ENCODE measurements at places on chromosomes 16 and 17.

- H3K27ac ChIP-seq = no peak overlapping the region
- no peaks in the 10 kb centered on the region for H3K27me3 ChIP-seq
- peaks cover 3% of the 10 kb centered on the region for H3K4me1 ChIP-seq
- no peak overlapping the region for H3K4me3 ChIP-seq
- no peak for DNase-seq
These were observed 10.9 kb upstream of the WSB1 start for GRCh38 chr17:27283060-27283459.

- H3K27ac ChIP-seq = no peak overlapping the region
- no peaks in the 10 kb centered on the region for H3K36me3 ChIP-seq
- H3K27me3 ChIP-seq = peaks cover 6% of the 10 kb centered on the region
- no peak overlapping the region for H3K4me3 ChIP-seq
These were observed 25.1 kb downstream of the SALL1 start for GRCh38 chr16:51125992-51126391.

- H3K4me1 ChIP-seq = no peaks in the 10 kb centered on the region
- H3K27ac ChIP-seq = no peak overlapping the region
- H3K36me3 ChIP-seq = no peaks in the 10 kb centered on the region
These were observed 236.3 kb downstream of the KCNJ2 start for GRCh38 chr17:70405492-70406220.

DNA sequence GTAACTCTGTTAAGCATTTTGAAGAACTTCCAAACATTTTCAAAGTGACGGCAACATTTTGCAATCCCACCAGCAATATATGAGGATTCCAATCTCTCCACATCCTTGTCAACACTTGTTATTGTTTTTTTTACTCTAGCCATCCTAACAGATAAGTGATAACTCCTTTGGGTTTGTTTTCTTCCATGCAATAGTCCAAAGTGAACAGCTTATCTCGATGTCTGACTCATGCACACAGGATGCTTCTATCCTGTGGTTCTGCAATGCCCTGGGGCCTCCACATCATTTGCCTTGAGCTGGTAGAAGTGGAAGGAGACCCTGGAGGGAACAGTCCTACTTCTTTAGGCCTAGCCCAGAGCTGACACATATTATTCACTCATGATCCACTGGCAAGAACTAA, 13.0 kb downstream of the TLE7 start:
- no peaks in the 10 kb centered on the region for H3K36me3 ChIP-seq
- peaks cover 4% of the 10 kb centered on the region for H3K4me1 ChIP-seq
- no peak for DNase-seq
- no peak overlapping the region for H3K4me3 ChIP-seq

GRCh38 chr17:72452286-72453173, 331.7 kb downstream of the SOX9 start:
- H3K27me3 ChIP-seq = no peaks in the 10 kb centered on the region
- H3K4me3 ChIP-seq = no peak overlapping the region
- no peaks in the 10 kb centered on the region for H3K36me3 ChIP-seq
- H3K27ac ChIP-seq = no peak overlapping the region
- H3K4me1 ChIP-seq = no peaks in the 10 kb centered on the region
- no peak for DNase-seq

DNA sequence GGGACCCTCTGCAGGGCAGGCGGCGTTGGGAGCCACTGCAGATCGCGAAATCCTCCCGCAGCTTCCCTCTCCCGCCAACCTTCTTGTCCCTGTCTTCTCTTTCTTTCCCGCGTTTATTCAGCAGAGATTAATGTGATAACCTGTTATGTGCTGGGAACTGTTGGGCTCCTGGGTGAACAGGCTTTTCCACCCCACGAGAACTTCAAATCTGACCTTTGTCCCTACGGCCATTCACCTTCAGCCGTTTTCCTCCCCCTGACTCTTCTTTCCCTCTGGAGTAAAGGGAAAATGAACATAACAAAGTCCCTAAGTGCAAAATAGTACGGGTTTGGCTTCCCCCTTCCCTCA, 15.2 kb upstream of the KPNA2 start:
- H3K36me3 ChIP-seq = peaks cover 30% of the 10 kb centered on the region
- H3K27me3 ChIP-seq = peaks cover 6% of the 10 kb centered on the region
- peaks cover 20% of the 10 kb centered on the region for H3K4me1 ChIP-seq
- H3K4me3 ChIP-seq = peak overlapping the region; percentile 88
- DNase-seq = no peak

DNA sequence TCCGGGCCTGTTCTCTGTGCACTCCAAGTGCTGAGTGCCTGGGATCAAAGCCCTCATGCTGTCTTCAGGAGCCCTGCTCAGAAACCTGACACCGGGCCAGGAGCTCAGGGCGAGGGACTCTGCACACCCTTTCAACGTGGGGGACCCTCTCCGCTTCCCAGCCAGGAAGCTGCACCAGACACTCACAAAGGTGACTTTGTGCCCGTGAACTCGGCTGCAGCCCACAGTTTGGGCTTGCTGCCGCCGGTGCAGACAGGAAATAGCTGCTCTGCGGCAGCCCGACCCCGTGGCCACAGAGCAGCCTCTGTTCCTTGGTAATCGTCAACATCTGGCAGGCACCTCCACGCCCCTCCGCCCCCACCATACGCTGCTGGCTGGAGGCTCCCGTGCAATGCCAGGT, 93.4 kb upstream of the METRNL start:
- H3K4me1 ChIP-seq = peaks cover 31% of the 10 kb centered on the region
- peak overlapping the region; percentile 88 for H3K27ac ChIP-seq
- H3K4me3 ChIP-seq = peak overlapping the region; percentile 74
- no peaks in the 10 kb centered on the region for H3K27me3 ChIP-seq

- DNase-seq = no peak
- peaks cover 59% of the 10 kb centered on the region for H3K36me3 ChIP-seq
- H3K27ac ChIP-seq = no peak overlapping the region
- no peak overlapping the region for H3K4me3 ChIP-seq
- no peaks in the 10 kb centered on the region for H3K27me3 ChIP-seq
These were observed 74.3 kb downstream of the CA4 start for GRCh38 chr17:60224064-60224463.

DNA sequence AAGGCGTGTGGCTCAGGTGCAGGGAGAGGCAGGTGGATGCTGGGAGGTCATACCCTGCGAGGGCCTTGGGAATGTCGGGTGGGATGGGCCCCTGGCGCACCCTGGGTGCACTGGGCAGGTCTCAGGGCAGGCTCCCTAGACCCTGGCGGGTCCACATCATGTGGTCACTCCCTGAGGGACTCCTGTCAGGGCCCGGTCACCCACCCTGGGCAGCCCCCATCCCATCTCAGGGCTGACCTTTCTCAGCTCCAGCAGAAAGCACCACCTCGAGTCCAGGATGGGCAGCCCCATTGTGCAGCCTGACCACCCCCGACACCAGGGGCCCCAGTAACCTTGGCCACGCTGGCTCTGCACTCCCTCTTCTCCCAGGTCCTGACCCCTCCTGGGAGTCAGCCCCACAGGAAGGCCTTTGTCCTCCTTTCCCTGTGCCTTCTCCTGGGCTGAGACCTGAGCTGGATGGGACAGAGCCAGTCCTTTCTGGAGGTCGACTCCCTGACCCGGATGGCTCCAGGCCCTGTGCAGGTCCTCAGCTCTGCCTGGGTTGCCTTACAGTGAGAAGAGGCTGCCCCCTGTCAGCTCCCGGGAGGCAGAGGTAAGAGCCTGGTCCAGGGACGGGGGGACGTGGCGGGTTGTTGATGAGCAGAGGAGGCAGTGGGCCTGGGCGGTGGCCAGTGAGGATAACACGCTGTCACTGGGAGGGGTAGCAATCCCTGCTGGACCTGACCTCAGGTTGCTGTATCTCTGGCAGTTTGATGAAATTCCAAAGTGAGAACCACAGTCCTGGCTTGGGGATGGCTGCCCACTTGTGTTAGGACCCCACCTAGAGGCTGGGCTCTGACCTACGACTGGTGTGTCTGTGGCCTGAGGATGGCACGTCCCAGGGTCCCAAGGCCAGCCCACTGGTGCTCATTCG, 77.9 kb downstream of the GOSR1 start:
- peaks cover 3% of the 10 kb centered on the region for H3K36me3 ChIP-seq
- no peaks in the 10 kb centered on the region for H3K27me3 ChIP-seq
- no peak overlapping the region for H3K4me3 ChIP-seq
- no peak for DNase-seq
- H3K27ac ChIP-seq = no peak overlapping the region
- peaks cover 7% of the 10 kb centered on the region for H3K4me1 ChIP-seq

DNA sequence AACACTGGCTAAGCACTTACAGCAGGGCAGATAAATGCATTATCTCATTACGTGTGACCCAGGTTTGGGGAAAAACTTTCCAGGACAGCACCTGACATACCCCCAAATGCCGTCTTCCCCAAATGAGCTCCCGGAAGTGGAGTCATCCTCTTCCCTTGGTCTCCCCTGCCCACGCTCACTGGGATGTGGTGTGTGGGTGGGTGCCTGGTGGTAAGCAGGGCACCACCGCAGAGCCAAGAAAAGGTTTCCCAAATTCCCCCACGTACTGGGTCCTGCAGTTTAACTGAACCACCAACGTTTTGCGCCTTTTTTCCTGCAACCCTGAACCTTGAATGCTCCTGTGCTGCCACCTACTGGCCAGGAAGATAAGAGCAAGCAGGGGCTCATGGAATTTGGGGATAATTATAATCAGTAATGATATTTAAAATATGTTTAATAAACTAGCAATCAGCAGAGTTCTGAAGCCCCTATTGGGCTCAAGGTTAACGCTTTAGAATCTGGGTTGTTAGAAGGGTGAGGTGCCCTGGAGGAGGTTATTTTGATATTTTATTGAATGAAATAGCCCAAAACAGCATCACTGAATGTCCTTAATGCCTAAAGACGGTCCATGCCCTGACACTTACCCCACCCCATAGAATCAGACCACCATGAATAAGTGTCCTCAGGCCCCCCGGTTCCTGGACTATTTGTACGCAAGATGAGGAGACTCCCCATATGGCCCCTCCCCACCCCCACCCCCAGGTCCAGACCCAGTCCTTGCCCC, 8.0 kb downstream of the SPPL2C start:
- no peak overlapping the region for H3K4me3 ChIP-seq
- H3K27ac ChIP-seq = no peak overlapping the region
- H3K4me1 ChIP-seq = no peaks in the 10 kb centered on the region
- H3K36me3 ChIP-seq = peaks cover 2% of the 10 kb centered on the region

DNA sequence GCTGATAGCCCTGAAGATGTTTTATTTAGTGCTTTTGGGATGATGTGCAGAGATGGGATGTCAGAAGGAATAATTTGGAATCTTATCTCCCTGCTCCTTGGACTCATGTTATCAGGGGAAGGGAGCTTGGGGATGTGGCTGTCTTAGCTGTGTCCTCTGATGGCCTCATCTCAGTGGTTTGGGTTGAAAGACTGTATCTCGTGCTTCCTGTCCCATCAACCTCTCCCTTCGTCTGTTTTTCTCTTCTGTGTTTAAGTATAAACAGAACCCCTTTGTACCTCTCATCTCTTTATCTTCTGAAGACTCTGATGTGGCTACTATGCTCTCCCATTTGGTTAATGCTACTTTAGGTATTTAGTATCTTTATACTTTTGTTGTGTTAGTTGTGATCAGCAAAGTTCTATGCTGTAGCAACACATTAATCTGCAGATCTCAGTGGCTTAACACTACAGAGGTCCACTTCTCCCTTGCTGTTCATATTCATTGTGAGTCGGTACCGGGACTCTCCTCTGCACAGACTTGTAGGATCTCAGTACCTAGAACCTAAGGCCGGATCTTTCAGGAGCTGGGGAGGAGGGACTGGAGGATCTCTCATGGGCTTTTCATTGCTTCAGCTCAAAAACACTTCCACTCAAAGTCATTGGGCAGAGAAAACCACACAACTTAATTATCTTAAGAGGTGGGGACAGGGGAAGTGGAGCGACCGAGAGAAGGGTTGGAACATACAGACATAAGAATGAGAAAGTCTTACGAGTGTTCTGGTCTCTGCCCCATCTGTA, 28.8 kb downstream of the PRKCA start:
- peaks cover 2% of the 10 kb centered on the region for H3K36me3 ChIP-seq
- H3K4me3 ChIP-seq = peak overlapping the region; percentile 50
- H3K4me1 ChIP-seq = peaks cover 9% of the 10 kb centered on the region
- H3K27ac ChIP-seq = peak overlapping the region; percentile 64
- no peak for DNase-seq
- H3K27me3 ChIP-seq = no peaks in the 10 kb centered on the region

DNA sequence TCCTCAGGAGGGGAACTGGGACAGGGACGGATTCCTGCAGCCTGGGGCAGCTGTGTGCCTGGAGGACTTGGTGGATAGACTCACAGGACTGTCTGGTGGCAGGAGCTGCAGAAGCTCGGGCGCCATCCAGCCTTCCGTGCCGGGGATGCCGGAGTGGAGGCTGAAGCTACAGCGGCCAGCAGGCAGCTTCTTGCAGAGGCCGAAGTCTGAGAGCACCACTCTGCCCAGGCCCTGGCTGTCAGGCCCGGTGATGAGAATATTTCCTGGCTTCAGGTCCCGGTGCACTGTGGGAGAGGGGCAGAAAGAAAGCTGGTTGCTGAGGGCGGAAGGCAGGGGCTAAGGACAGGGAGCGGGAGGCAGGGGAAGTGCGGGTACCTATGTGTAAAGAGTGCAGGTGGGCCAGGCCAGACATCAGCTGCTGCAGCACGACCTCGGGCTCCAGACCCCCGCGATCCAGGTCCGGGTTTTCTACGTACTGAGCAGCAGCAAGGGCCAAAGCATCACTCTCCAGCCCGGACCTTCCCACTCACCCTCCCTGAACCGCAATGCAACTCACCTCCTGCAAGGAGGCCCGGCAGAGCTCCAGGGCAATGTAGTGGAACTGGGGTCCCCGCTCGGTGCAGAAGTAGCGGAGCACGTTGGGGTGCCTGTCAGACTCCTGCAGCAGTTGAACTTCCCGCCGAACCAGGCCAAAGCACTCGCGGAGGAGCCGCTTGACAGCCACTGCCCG, 16.1 kb downstream of the PLK1 start:
- H3K4me3 ChIP-seq = no peak overlapping the region
- peaks cover 15% of the 10 kb centered on the region for H3K4me1 ChIP-seq
- peaks cover 3% of the 10 kb centered on the region for H3K36me3 ChIP-seq
- DNase-seq = no peak

DNA sequence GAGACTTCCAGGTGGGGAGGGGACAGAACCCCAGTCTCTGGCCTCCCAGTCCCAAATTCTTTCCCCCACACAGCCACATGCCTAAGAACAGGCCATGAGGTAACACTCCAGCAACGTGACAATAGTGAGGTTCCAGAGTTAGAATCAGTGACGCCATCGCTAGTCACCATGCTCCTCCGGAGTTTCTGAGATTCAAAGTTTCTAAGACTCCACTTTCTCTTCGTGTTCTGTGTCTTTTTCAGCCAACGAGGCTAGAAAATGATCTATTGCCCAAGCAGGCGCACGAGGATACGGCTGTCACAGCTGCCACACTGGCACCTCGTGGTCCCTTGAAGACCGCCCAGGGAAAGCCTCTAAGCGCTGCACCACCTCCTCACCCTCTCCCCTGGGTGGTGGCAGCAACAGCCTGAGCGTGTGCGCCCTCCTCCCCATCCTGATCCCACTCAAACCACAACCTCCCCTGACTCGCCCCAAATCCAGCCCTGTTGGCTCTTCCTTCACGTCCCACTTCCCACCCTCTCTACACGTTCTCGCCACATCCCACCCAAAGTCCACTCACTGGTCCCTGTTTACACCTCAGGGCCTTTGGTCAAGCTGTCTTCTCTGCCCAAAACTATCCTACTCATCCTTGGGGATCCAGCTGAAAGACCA, 1.0 kb downstream of the MCRIP1 start:
- peak overlapping the region; percentile 95 for H3K27ac ChIP-seq
- H3K27me3 ChIP-seq = no peaks in the 10 kb centered on the region
- DNase-seq = peak; percentile 47
- H3K4me1 ChIP-seq = peaks cover 27% of the 10 kb centered on the region

All from effector memory CD8-positive, alpha-beta T cell (primary cell).